ENCODE measurements at places on chromosomes 1 and 21. TPM values are rescaled to one million over a fixed set of nuclear protein-coding genes. Genes with fewer than 3 reads are reported as not detected.

DNA sequence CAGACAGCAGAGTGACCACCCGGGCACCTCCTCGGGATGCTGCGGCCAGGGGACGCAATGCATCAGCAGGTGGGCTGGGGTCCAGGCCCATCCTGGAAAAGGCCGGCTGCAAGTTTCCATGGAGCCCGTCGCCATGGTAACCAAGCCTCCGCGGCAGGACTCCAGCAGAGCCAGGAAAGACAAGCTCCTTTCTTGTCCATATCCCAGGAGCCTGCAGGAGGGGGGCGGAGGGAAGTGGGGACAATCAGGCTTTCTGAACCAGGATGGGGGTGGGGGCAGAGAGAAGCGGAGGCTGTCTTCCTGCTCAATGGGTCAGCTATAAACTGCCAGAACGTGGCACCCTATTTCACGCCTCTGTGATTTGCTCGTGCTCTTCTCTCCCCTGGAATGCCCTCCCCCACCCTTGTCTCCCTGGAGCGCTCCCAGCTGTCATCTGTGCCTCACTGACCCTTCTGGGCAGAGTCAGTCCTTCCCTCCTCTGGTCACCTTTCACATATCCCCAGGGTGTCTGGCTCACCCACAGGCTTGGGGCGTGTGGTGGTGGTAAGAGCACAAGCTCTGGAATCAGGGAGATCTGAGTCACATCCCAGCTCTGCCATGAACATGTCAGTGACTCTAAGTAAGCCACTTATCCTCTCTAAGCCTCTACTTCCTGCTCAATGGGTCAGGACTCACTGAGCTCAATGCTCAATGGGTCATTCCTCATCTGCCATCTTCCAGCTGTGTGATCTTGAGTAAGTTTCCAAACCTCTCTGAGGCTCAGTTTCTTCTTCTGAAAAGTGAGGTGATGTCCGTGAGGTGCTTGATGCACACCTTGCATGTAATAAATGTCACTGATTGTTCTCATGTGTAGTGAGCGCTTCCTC, 58.9 kb upstream of the LAPTM5 start:
- DNase-seq = peak; percentile 92
- peaks cover 62% of the 10 kb centered on the region for H3K4me1 ChIP-seq
- no peaks in the 10 kb centered on the region for H3K36me3 ChIP-seq
- H3K27me3 ChIP-seq = no peaks in the 10 kb centered on the region
- H3K4me3 ChIP-seq = no peak overlapping the region
- peak overlapping the region; percentile 95 for H3K27ac ChIP-seq

GRCh38 chr1:231729544-231729943, 103.0 kb downstream of the DISC1 start:
- H3K4me1 ChIP-seq = peaks cover 4% of the 10 kb centered on the region
- H3K27me3 ChIP-seq = no peaks in the 10 kb centered on the region
- H3K36me3 ChIP-seq = peaks cover 3% of the 10 kb centered on the region
- no peak for DNase-seq
- no peak overlapping the region for H3K4me3 ChIP-seq

DNA sequence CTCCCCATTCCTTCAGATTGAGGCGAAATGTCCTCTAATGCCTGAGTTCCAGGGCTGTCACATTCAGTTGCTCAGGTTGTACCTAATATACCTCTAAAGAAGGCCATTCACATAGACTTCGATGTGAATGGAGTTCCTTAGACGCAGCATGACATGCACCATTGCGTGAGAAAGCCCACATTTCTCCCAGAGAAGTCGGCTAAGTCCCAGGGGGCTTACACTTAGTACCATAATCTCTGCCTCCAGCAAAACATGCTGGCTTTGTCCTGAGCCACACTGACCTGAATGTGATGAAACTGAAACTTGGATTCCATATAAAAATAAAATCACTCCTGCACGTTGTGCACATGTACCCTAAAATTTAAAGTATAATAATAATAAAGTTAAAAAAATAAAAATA, 23.2 kb upstream of the SLC2A1 start:
- peaks cover 3% of the 10 kb centered on the region for H3K36me3 ChIP-seq
- no peaks in the 10 kb centered on the region for H3K27me3 ChIP-seq
- H3K4me1 ChIP-seq = peaks cover 3% of the 10 kb centered on the region
- H3K4me3 ChIP-seq = no peak overlapping the region
- DNase-seq = no peak
- H3K27ac ChIP-seq = no peak overlapping the region

DNA sequence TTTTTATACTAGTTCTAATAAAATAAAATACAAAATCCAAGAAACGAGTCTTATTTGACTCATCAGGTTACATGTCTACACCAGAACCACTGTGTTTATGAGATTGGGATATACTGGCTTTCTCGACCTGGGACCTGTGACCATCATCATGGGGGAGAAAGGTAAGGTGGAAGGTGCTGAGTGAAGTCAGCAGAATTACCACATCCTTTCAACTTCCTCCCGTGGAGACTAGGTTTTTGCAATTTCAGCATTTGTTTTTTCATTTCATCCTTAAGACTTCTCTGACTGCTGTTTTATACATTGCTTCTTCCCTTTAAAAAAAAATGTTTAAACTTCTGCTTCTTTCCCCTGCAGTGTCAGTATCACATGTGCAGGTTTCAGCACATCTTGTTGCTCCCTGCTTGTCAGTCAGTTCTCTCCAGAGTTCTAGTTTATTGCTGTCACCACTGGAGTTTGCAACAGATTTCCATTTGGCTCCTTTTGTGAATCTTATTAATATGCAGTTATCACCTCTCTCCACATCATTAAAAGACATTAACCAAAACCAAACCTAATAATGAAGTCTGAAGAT, 60.4 kb upstream of the HAO2 start:
- no peak for DNase-seq
- H3K27ac ChIP-seq = no peak overlapping the region
- H3K27me3 ChIP-seq = no peaks in the 10 kb centered on the region
- H3K36me3 ChIP-seq = no peaks in the 10 kb centered on the region

DNA sequence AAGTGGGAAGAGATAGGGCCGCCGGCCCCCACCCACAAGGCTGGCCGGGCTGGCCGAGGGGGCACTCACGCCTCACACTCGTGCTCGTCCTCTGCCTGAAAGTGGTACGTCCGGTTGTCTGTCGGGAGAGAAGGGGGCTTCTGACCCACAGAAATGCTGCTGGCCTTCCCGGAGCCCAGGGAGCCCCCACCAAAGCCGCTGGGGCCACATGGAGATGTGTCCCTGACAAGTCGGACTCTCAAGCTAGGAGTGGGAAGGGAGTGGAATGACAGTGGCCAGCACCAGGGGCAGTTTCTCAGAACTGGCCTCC, 12.8 kb upstream of the TCEA3 start:
- H3K27ac ChIP-seq = no peak overlapping the region
- H3K4me3 ChIP-seq = no peak overlapping the region
- no peaks in the 10 kb centered on the region for H3K4me1 ChIP-seq
- no peak for DNase-seq
- H3K27me3 ChIP-seq = no peaks in the 10 kb centered on the region

DNA sequence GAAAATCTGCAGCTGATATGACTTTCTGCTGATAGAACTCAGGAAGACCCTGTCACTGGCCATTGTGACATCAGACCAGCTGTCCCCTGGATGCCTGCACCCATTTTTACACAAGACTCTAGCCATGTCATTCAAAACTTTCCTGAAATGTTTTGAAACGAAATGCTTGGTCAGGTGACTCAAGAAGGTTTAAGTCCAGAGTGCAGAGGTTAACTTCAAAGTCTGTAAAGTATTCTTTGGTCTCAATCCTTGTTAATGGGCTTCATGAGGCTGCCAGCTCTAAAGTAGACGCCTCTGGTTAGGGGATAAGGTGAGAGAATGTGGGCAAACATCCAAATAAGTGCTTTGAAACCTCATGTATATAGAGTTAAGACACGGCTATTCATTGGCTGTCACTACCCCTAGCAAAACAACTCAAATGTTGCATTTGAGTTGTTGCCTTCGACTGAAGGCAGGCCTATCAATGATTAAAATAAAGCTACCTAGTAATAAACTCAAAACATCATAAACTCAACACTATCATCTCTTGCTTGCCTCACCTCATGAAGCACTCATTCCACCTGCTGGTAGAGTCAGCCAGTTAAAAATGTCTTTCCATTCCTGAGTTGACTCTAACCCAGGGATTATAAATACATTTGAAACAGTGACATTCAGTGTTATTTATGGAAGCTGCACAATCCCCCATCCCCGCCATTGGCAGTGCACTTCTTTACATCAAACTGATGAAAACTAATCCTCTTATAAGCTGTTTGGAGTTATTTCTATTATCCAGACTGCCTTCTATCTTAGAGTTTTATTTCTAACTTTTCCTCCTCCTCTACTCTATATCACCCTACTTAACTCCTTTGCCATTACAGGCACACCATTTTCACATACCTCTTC, 26.0 kb downstream of the RABIF start:
- H3K36me3 ChIP-seq = peaks cover 3% of the 10 kb centered on the region
- H3K27me3 ChIP-seq = no peaks in the 10 kb centered on the region
- no peak for DNase-seq
- no peak overlapping the region for H3K27ac ChIP-seq

- H3K27ac ChIP-seq = peak overlapping the region; percentile 82
- no peaks in the 10 kb centered on the region for H3K36me3 ChIP-seq
- peak; percentile 57 for DNase-seq
- peaks cover 9% of the 10 kb centered on the region for H3K4me1 ChIP-seq
- H3K27me3 ChIP-seq = peaks cover 2% of the 10 kb centered on the region
Observed at GRCh38 chr1:232627645-232628334, 2.1 kb downstream of the SIPA1L2 start.

- no peak overlapping the region for H3K27ac ChIP-seq
- no peak overlapping the region for H3K4me3 ChIP-seq
- no peaks in the 10 kb centered on the region for H3K4me1 ChIP-seq
- no peaks in the 10 kb centered on the region for H3K27me3 ChIP-seq
- DNase-seq = no peak
- H3K36me3 ChIP-seq = no peaks in the 10 kb centered on the region
Observed at GRCh38 chr1:11888206-11888876, 29.6 kb upstream of the NPPB start.

GRCh38 chr21:43842742-43843141, 22.3 kb upstream of the AGPAT3 start:
- no peak overlapping the region for H3K27ac ChIP-seq
- no peak overlapping the region for H3K4me3 ChIP-seq
- no peak for DNase-seq

DNA sequence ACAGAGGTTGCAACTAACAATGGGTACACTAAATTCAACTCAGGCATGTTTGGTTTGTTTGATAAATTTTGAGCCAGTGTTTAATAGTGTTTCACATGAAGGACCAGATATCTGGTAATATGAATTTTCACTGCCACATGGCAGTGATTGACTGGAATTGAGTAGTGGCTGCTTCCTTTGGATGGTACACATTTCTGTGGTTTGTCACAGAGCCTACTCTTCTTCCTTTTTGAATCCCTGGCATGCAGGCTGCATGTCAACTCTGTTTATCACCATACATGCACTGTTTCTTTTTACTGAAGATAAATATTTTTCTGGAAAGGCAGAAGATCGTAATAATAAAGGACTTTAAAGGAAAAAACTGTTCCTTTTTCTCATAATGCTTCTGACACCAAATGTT, 35.5 kb downstream of the SDCCAG8 start:
- no peak for DNase-seq
- H3K27ac ChIP-seq = no peak overlapping the region
- no peaks in the 10 kb centered on the region for H3K27me3 ChIP-seq
- no peak overlapping the region for H3K4me3 ChIP-seq
- H3K36me3 ChIP-seq = peaks cover 3% of the 10 kb centered on the region

GRCh38 chr1:114235960-114236359, 82.3 kb upstream of the SYT6 start:
- DNase-seq = no peak
- H3K4me3 ChIP-seq = no peak overlapping the region
- H3K27ac ChIP-seq = no peak overlapping the region
- H3K36me3 ChIP-seq = no peaks in the 10 kb centered on the region
- no peaks in the 10 kb centered on the region for H3K4me1 ChIP-seq

DNA sequence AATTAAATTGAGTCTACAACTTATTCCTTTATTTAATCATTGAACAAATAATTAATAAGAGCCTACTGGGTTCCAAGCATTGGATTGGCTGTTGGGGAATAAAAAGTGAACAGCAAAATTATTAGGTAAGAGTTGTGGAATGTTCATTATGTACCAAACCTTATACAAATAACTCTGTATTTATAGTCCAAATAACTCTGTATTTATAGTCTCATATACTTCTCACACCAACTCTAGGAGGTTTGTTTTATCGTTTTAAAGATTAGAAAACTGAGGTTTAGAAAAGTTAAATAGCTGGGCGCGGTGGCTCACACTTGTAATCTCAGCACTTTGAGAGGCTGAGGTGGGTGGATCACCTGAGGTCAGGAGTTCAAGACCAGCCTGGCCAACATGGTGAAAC, 40.6 kb downstream of the RGS2 start:
- no peaks in the 10 kb centered on the region for H3K4me1 ChIP-seq
- no peak overlapping the region for H3K27ac ChIP-seq
- H3K27me3 ChIP-seq = no peaks in the 10 kb centered on the region
- H3K36me3 ChIP-seq = no peaks in the 10 kb centered on the region

DNA sequence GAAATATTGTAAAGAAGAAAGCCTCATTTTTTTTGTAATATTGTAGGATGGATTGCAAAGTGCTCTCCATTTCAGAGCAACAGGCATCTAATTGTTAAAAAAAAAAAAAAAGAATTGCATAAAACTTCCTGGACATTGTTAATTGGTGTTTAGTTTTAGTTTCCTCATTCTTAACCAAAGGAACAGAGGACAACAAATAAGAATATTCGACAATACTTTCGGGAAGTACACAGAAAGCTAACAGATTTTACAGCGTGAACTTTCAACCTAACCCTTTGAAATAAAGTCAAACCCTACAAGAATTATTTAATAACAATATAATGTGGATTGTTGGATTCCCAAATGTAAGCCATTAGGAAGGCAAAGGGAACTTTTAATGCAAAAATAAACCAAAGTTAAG, 284.4 kb downstream of the KCNT2 start:
- H3K36me3 ChIP-seq = no peaks in the 10 kb centered on the region
- no peak for DNase-seq
- H3K4me3 ChIP-seq = no peak overlapping the region
- no peaks in the 10 kb centered on the region for H3K4me1 ChIP-seq
- no peaks in the 10 kb centered on the region for H3K27me3 ChIP-seq

- no peaks in the 10 kb centered on the region for H3K36me3 ChIP-seq
- no peak overlapping the region for H3K4me3 ChIP-seq
Observed at GRCh38 chr1:15994590-15995351, 9.3 kb upstream of the SRARP start.

DNA sequence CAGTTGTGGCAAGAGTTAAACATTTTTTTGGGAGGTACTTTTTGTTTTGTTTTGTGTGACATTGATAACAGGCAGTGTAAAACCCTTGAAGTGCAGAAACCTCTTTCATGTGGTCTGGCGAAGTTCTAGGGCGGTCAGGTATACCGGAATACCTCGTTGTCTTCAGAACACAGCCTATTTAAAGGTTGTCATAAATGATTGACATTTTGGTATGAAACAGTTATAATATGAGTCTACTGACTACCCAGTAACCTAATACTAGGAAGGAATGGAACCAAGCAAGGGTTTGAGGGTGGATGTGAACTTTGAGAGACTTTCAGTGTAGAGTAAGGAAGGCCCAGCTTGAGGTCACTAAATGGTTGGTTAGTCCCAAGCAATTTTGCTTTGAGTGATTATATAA, 40.5 kb downstream of the PATJ start:
- H3K4me3 ChIP-seq = no peak overlapping the region
- H3K27ac ChIP-seq = no peak overlapping the region
- H3K27me3 ChIP-seq = no peaks in the 10 kb centered on the region
- no peaks in the 10 kb centered on the region for H3K4me1 ChIP-seq

- no peak overlapping the region for H3K4me3 ChIP-seq
- peaks cover 7% of the 10 kb centered on the region for H3K4me1 ChIP-seq
- H3K27ac ChIP-seq = no peak overlapping the region
Observed at GRCh38 chr1:202274611-202275010, 67.1 kb downstream of the UBE2T start.

Gene LIN28A
- total RNA-seq = not detected

Gene SLC44A3
- total RNA-seq = 8.3 TPM

Gene CTSK
- 153 TPM for total RNA-seq

Gene FAM167B
- 1.5 TPM for total RNA-seq

Gene SHISA4
- total RNA-seq = 62.3 TPM

Gene TNNI3K
- 3.0 TPM for total RNA-seq

Gene PPFIA4
- total RNA-seq = 11.5 TPM

All from spinal cord (tissue), 10 donors.